ENCODE measurements at places on chromosomes 12 and 14.

DNA sequence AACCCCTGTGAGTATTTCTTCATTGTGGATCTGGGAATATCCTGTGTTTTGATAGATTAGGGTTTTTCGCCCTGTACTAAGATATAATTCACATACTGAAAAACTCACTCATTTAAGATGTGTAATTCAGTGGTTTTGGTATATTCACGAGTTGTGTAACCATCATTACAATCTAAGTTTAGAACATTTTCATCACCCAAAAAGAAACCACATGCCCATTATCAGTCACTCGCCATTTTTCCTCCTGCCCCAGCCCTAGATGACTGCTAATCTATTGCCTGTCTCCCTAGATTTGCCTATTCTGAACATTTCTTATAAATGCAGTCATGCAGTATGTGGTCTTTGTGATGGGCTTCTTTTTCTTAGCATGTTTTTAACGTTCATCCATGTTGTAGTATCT, 67.9 kb upstream of the ATF1 start:
- no peak for DNase-seq

- no peak for DNase-seq
These were observed 55.9 kb upstream of the AVPR1A start for GRCh38 chr12:63206909-63207308.

DNA sequence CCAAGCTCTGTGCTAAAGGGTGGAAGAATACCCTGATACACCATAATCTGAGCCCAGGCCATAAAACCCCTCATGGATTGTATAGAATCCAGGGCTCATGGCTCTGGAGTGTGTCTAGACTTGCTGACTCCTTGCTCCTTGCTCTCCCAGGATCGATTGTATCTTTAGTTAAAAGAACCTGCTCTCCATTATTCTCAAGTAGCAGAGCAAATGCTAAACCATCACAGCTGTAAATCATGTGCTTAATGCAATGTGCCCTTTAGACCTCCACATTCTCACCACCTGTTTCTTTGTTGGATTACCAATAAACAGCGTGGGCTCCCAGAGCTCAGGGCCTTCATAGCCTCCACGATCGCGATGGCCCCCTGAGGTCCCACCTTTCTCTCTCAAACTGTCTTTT, 411.6 kb upstream of the FBXO33 start:
- no peak for DNase-seq

GRCh38 chr12:1928439-1929121, 10.1 kb upstream of the CACNA2D4 start:
- no peak for DNase-seq

- DNase-seq = peak; percentile 79
These were observed 5.8 kb downstream of the CACNB3 start for GRCh38 chr12:48824112-48824511.

- peak; percentile 98 for DNase-seq
These were observed at the start of gene PSME1 for GRCh38 chr14:24135834-24136683. TSS of gene PSME1 (plus strand) at chr14:24136194. CDS start at chr14:24136263, 69 bp downstream.

Measured in upper lobe of left lung (tissue), 6 donors.